ENCODE measurements at places on chromosomes 1 and 21.

- no peak for DNase-seq
Observed at GRCh38 chr1:185860311-185860710, 126.1 kb downstream of the HMCN1 start.

DNA sequence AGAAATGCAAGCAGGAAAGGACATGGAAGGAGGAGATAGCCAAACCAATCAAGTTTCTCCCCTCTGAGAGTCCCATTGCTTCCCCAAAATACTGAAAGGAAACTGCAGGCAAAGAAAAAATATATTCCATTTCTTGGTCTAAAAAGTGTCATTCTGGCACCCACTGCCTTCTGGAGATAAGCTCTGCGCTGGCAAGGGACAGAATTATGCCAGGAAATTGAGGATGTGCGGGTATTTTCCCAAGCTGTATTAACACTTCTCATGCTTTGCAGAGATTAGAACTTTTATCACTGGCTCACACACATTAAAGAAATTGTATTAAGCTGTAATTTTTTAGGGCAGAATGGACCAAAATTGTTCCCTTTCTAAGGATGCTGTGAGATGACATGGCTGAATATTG lies 381.2 kb upstream of the DUSP10 start:
- no peak for DNase-seq

DNA sequence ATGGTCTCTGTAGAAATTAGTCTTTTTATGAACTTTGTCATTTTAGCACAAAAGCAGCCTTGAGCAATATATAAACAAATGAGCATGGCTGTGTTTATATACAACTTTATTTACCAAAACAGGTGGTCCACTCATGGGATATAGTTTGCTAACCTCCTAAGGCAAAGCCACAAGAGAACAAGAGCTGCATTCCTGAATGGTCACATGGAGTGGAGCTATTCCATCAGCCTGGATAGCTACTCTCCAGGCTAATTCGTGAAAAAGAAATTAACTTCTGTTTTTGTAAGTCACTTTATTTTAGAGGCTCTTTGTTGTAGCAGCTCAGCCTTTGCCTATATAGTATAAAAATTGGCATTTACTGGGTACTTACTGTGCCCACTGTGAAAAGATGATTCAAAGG lies 163.3 kb upstream of the FAM78B start:
- no peak for DNase-seq

- no peak for DNase-seq
Observed at GRCh38 chr21:30227633-30228404, 11.9 kb upstream of the CLDN8 start.

- DNase-seq = peak; percentile 89
Observed at GRCh38 chr1:219927956-219928790, at the start of gene SLC30A10. SLC30A10 (minus strand) TSS chr1:219928557; CDS start chr1:219928440, 117 bp downstream.

DNA sequence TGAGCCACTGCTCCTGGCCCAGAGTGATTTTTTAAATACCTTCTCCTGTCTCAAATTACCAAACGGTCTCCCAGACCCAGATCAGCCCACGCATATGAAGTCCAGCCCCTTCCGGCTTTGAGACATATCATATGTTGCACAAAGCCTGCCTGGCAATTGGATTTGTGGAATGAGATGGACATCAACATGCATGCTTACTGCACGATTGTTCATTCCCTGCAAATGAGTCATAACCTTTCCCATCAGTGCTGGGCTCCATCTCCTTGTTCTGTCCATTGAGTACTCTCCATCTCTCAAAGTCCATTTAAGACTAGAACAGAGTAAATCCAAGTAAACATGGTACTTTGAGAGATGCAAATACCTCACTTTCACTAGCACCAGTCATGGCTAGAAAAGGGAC lies 612.2 kb upstream of the USP24 start:
- DNase-seq = no peak

DNA sequence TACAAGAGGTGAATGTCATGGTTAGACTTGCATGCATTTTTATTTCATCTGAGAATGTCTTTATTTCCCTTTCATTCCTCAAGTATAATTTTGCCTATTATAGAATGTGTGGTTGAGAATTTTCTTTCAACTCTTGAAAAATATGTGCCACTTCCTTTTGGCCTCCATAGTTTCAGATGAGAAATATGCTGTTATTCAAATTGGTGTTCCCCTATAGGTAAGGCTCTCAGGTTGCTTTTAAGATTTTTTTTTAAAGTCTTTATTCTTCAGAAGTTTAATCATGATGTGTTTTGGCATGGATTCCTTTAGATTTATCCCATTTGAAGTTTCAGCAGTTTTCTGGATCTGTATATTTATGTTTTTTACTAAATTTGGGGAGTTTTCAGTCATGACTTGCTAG lies 2.1 kb downstream of the MROH7 start:
- no peak for DNase-seq

DNA sequence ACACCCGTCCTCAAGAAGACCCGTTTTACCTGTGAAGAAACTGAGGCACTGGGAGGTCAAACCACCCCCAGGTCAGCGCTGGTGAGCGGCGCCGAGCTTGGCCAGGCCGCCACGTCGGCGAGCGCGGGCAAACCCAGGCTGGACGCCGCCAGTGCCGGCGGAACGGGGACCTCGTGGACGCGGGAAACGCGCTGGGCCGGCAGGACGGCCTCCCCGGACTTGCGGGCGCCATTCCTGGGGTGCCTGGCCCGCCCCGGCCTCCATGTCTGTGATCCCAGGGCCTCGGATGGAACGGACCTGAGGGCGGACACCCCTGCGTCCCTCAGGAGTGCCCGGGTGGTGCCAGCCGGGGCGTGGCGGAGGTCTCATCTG lies 764 bp upstream of the SUMO3 start:
- DNase-seq = no peak

DNA sequence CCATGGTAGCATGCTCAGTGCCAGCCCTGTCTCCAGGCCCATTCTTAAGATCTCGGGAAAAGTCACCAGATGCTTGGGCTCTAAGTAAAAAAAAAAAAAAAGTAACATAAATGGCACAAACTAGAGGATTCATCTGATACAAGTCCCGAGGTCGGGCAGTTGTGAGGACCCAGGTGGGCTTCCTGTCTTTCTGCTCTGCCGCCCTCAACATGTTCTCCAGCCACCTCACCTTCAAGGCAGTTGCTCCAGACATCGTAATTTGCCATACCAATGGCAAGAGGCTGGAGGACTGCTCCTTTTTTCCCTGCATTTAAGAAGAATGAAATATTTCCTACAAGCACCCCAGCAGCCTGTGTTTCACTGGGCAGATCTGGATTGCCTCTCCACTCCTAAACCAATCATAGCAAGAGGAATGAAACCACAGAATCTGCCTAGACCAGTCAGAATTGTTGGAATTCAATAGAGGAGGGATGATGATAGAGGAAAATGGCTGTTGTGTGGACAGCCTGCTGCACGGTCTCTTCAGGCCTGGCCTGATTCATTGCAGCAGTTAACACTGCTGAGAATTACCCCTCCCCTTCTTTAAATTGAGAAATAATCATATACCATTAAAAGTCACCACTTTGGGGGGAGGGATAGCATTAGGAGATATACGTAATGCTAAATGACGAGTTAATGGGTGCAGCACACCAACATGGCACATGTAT lies 5.4 kb downstream of the HMGN2 start:
- DNase-seq = no peak

DNA sequence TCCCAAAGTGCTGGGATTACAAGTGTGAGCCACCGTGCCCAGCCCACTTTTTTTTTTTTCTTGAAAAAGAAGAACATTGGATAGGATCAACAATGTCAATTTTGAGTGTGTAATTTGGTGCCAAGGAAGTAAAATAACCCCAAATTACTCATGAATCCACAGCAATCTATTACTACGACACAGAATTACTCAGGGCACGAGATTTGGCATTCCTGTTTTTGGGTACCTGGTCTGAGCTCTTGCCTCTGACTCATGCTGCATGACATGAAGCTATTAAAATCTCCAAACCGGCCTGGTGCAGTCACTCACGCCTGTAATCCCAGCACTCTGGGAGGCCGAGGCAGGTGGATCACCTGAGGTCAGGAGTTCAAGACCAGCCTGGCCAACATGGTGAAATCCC lies 10.4 kb downstream of the RNF19B start:
- no peak for DNase-seq

- DNase-seq = no peak
Observed at GRCh38 chr1:145795257-145795881, 28.5 kb downstream of the RNF115 start.

DNA sequence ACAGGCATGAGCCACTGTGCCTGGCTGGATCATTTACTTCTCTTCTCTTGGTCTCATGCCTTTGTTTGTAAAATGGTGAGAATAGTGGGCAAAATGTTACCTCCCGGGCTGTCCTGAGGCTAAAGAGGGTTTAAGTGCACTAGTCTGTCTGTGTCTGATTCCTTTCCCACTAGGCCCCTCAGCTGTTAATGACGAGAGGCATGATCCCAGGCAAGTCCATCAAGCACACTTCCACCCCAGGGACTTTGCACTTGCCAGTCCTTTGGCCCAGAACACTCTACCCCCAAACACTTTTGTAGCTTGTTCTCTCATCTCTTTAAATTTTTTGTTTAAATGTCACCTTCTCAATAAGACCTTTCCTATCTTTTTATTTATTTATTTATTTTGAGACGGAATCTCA lies 13.8 kb upstream of the EPB41 start:
- no peak for DNase-seq

DNA sequence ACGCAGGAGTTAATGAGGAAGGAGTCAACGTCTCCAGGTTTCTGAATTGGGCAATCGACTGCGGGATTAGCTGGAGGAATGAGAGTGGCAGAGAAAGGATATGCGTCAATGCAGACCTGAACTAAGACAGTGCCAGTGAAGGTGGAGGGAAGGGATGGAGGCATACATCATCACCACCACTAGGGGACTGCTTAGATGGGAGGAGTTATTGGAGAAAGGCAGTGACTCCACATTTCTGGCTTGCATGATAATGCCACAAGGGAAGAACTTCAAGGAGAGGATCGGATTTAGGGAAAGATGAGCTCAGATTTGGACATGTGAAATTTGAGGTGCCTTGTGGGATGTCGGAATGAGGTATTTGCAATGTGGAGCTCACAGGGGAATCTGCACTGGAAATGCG lies 17.5 kb downstream of the VASH2 start:
- peak; percentile 35 for DNase-seq

- no peak for DNase-seq
Observed at GRCh38 chr1:117985239-117985638, 55.7 kb downstream of the WDR3 start.

DNA sequence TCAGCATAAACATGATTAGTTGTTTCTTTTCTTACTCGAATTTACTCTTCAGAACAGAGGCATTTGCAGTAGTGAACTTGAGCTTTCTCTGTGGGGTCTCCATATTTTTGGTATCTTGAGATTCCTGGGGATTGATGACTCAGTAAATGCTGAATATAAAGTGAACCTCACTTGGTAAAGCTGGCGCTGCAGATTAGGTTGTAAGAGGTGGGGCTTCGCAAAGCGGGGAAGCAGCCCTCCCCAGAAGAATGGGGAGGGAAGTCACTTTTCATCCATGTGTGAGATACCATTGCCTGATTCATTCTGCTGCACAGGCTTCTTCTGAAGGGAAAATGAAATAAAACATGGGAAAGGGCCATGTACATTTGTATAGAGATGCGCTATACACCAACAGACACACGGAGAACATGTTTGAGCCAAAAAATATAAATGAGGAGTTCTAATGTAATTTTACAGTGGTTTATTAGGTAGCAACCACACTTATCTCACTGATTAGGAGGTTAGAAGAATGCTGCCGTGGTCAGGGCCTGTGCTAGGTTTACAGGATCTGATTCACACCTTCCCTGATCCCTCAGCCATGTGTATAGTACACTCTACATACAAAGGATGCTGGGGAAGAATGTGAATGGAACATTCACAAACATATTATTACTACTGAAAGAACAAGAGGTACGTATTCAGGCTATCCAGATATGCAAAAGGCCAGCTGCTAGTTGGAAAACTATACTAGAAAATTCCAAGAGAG lies 63.5 kb downstream of the DNTTIP2 start:
- no peak for DNase-seq

GRCh38 chr1:3610527-3611169 lies 660 bp downstream of the MEGF6 start:
- peak; percentile 71 for DNase-seq

DNA sequence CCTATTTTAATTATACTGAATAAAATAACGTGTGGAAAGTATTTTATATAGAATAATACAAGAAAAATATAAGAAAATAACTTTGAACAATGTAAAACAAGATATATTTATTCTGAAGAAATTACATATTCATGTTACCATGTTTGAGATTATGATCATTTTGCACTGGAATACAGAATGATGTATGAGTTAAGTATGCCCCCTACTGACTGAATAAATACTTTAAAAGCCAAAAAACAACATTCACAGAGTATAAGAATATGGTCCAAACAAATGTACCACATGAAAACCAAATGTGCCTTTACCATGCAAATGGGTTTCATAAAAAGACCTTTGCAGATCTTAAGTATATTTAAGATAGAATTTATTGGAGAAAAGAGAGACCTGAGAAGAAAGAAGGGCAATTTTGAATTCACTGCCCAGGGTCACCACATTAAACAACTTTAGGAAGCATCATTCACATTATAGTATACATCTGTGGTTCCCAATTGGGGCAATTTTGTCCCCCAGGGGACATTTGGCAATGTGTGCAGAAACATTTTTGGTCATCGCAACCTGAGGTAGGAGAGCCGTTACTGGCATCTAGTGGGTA lies 136.6 kb upstream of the GFI1 start:
- DNase-seq = no peak

DNA sequence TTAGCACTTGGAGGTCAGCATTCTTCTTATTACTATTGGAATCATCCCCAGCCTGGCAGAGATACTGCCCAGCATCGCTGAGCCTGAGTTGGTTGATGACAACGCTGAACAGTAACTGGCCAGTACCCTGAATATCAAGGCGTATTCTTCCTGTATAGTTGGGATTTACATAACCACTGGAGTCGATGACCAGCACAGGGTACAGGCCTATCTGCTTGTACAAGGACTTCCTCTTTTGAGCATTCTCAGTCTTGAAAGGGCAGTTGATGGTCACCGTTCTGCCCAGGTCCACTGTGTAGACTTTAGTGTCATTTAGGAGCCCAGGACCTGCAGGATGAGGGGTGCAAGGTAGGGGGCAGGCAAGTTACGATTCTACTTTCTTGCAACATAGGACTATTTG lies 8.8 kb downstream of the PIGR start:
- no peak for DNase-seq

- no peak for DNase-seq
Observed at GRCh38 chr1:167728818-167729410, 7.1 kb downstream of the MPZL1 start.

- no peak for DNase-seq
Observed at GRCh38 chr1:113874012-113874879, 2.7 kb upstream of the PTPN22 start.

DNA sequence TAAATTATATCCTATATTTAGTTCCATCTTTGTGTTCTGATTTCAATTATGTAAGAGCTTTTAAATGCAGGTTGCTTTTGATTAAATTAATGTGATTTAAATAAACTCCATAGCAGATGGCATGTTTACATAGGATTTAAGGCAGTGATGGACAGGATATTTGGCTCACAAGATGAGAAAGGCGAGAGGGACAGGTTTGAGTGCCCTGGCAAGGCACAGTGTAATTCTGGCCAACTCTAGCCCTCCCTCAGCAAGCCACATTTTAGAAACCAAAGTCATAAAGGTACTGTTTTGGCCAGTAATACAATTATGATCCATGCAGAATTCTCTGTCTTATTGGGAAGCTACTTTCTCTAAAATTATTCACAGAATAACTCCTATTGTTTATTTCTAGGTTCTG lies 50.6 kb upstream of the C1orf146 start:
- DNase-seq = no peak

Measured in retina (tissue), 1 donor.